ENCODE measurements at places on chromosomes 13 and 19.
A peak's percentile ranks its signal among the peaks of the same experiment; 100 is the strongest.

DNA sequence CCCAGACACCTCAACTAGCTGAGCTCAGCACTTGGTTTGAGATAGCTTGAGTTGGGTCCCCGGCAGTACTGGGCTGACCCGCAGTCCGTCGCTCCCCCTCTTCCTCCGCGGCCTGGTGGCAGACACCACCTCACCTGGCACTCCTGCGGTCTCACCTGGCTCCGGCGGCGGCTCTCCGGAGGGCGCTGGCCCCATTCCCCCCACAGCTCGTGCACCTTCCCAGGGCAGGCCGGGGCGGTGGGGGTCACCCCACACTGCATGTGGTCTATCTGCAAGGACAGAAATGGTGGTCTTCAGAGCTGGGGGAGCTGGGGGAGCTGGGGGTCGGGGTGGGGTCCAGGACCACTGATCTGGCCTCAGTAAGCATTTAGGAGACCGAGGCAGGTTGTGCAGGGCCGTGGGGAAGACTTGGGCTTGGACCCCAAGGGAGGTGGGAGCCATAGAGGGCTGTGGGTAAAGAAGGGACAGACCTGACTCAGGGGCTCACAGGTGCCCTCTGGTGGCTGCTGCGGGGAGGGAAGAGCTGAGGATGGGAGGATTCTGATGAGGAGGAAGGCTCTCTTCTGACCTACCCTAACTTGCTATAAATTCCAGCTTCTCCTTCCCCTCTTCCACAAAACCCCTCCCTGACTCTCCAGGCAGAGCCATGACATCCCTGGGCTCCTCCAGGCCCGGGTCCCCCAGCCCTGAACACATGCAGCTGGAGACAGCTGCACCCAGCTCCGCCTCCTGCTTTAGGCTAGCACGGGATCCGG is 6.7 kb upstream of the PLIN4 start:
- DNase-seq = peak; percentile 46

GRCh38 chr13:52405767-52406494 is at the start of gene THSD1:
THSD1 (minus strand) TSS chr13:52406172; CDS start chr13:52402600, 3,572 bp downstream.
- DNase-seq = no peak

DNA sequence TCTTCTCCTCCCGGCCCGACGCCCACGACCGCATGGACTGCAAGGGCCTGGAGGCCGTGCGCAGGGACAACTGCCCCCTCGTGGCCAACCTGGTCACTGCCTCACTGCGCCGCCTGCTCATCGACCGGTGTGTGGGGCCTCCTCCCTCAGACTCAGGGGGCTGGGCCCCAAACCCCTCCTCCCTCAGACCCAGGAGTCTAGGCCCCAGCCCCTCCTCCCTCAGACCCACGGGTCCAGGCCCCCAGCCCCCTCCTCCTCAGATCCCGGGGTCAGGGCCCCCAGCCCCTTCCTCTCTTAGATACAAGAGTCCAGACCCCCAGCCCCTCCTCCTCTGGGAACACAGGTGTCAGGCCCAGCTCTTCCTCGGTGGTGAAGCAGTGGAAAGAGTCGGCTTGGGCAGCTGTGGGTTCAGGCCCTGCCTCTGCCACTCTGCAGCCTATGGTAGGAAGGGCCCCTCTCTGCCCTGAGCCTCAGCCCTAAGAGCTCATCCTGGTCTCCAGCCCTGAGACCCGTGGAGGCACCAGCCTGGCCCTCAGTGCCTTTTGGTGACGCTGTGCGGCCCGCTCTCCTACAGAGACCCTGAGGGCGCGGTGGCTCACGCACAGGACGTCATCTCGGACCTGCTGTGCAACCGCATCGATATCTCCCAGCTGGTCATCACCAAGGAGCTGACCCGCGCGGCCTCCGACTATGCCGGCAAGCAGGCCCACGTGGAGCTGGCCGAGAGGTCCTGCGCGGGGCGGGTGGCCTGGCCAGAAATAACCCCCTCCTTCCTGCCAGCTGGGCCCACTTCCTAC is 3.7 kb upstream of the SPIB start:
- peak; percentile 49 for DNase-seq

GRCh38 chr13:37747071-37747612 is 122.4 kb downstream of the TRPC4 start:
- DNase-seq = no peak

DNA sequence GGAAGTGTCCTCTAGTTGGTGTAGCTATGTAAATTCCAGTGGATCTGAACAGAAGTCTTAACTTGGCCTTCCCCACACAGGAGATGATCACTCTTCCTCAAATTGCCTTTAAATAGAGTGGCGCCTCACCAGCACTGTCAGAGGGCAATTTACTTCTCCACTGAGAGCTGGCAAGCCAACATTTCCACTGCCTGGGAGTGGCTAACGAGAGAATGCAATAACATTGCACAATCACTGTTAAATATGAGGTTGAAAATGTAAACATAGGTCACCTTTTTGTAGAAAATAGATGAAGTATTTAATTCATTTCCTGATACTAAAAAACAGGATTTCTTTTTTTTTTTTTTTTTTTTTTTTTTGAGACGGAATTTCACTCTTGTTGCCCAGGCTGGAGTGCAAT is 55.4 kb upstream of the UBL3 start:
- no peak for DNase-seq

- DNase-seq = peak; percentile 51
These were observed 15.7 kb downstream of the ZNF808 start for GRCh38 chr19:52542984-52543664.

- no peak for DNase-seq
These were observed 1356.9 kb upstream of the PRR20A start for GRCh38 chr13:55783841-55784240.

DNA sequence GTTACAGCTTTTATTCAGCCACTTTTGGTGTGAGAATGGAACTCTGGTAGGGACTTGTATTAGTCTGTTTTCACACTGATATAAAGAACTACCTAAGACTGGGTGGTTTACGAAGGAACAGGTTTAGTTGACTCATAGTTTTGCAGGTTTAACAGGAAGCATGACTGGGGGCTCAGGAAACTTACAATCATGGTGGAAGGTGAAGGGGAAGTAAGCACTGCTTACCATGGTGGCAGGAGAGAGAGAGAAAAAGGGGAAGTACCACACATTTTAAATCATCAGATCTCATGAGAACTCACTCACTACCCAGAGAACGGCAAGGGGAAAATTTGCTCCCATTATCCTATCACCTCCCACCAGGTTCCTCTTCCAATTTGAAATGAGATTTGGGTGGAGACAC is 942.2 kb downstream of the PCDH17 start:
- no peak for DNase-seq

DNA sequence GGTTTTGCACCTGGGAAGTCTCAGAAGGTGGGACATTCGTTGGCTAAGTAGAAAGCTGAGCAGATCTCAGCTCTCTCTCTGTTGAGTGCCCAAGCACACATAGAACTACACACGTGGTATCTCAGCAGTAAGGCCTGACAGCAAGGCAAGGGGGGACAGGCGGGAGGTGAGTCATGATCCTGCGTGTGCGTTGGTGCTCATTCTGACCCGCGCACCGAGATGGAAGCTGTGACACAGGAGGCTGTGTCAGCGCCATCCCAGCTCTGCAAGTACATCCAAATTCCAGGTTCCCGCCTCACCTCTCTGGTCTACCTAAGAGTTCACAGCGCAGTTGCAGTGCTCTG is 135.7 kb downstream of the USP12 start:
- DNase-seq = no peak

- DNase-seq = no peak
These were observed 67.1 kb downstream of the KDM4B start for GRCh38 chr19:5035793-5036697.

DNA sequence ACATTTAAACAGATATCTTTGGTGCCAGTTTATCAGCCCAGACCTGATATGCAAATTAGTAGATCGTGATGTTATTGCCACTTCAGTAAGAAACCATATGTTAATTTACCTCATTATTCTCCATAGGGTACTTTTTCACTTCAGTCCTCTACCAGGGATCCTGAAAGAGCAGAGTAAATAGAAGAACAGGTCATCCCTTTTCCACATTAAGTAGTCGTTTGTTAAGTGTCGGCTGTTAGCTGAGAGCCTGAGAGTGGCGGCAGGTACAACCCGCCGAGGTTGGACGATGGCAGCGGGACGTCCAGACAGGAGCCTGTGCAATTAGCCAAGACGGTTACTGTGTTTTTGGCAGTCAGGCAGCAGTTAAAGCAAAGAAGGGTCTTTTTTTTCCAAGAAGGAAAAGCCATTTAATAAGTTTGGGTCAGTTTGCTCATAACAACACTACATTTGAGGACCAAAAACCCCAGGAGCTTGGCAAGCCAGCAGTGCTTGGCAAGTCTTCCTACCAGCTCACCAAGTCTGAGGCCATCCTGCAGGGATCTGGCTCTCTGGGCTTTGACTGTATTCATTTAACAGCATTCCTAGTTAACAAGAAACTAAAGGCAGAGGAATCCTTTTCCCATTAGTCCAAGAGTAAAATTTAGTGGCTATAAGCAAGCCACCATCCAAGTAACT is 231.8 kb downstream of the SHISA2 start:
- no peak for DNase-seq

DNA sequence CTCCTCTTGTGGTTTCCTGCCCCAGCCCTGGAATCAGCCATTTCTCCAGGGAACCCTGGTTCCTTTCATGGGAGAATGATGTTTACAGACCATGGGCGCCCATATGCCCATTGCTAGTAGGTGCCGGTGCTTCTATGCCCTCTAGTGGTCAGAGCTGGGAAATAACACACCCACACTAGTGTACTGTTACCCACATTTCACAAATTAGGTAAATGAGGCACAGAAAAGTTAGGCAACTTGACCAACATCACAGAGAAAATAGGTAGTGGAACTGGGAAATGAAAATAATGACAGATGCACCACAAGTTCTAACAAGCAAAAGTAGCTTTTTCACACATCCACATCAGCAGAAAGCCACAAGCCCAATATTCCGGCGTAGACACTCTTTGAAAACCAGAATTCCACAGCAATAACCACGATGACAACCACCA is 1.3 kb upstream of the CEACAM3 start:
- peak; percentile 46 for DNase-seq

DNA sequence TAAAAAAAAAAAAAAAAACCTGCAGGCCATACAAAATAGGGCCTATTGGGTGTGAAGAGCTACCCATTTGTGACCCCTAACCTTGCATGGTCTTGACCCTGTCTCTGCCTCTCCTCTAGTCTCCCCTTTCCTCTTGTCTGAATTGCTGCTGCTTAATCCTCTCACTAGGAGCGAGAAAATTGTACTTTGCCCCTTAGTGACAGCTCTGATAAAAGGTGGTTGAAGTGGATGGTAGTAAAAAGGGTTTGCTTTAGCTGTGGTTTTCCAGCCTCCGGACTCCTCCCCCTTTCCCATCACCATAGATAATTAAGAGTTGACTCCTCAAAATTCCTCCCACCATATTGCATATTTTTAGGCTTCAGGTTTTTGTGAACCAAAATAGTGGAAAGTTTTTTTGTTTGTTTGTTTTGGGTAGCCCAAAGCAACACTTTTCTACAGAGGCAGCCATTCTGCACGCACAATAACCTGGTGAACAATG is 23.5 kb downstream of the ACTN4 start:
- no peak for DNase-seq

- no peak for DNase-seq
These were observed 40.9 kb downstream of the RAB20 start for GRCh38 chr13:110520431-110521295.

DNA sequence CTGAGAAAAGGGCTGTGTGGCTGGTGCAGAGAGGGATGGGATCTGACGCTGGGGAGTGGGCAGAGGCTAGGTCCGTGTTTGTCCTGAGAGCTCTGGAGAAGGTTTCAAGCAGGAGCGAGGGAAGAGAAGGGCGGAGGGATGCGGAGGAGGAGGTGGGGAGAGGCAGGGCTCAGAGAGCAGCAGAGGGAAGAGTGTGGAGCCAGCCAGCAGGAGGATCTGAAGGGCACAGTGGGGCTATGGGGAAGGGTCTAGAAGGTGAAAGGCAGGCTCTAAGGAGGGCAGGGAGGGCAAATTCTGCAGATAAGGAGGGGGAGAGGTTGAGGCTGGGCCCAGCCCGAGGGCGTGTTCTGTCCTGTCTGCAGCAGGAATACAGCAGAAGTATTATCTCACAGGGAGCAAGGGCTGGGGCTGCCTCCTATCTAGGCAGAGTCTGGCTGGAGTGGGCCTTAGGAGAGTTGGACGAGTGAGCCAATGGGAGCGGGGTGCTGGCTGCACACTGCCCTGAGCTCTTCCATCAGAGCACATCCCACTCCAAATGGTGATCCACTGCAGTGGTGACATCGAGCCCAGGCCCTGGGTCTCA is 6.1 kb downstream of the AP2A1 start:
- DNase-seq = no peak

- no peak for DNase-seq
These were observed 7.0 kb downstream of the POU4F1 start for GRCh38 chr13:78596399-78596735.

DNA sequence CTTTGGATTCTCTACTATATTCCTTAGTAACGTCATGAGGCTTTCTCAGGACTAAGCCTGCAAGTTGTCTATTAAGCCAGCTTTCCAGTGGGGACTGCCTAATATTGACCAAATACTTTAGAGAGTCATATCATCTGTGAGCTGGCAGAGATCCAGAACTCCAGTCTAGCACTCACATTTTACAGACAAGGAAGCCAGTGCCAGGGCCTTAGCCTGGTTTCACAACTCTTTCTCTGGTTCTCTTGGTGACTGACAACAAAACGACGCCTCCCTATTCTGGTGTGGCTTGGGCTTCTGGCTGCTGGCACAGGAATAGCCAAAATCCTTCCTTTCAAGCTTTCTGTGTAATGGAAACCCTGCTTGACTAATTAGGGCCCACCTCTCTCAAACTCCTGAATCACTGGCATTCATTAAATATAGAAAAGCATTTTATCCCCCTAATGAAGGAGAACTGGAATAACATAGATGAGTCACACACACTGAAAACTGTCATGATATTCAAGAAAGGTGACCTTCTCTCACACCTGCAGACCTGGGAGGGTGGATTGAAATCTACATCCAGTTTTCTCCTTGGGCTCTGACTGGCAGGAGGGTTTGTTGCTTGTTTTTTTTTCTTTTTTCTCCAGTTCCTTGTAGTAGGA is 75.2 kb upstream of the UBL3 start:
- DNase-seq = no peak

GRCh38 chr13:46844431-46844830 is 47.5 kb upstream of the ESD start:
- no peak for DNase-seq

- no peak for DNase-seq
These were observed 4.9 kb downstream of the NAPA start for GRCh38 chr19:47509973-47510372.

DNA sequence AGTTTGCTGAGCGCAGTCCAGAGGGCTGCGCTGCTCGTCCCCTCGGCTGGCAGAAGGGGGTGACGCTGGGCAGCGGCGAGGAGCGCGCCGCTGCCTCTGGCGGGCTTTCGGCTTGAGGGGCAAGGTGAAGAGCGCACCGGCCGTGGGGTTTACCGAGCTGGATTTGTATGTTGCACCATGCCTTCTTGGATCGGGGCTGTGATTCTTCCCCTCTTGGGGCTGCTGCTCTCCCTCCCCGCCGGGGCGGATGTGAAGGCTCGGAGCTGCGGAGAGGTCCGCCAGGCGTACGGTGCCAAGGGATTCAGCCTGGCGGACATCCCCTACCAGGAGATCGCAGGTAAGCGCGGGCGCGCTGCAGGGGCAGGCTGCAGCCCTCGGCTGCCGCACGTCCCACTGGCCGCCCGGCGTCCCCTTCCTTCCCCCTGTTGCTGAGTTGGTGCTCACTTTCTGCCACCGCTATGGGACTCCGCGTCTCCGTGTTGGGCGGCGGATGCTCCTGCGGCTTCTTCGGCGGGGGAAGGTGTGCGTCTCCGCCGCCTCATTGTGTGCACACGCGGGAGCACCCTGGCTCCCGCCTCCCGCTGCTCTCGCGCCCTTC is 772 bp downstream of the GPC6 start:
- DNase-seq = no peak
